ENCODE measurements at places on chromosomes 5 and 9.

GRCh38 chr5:124582561-124582840 lies 163.9 kb downstream of the ZNF608 start:
- DNase-seq, result no peak

DNA sequence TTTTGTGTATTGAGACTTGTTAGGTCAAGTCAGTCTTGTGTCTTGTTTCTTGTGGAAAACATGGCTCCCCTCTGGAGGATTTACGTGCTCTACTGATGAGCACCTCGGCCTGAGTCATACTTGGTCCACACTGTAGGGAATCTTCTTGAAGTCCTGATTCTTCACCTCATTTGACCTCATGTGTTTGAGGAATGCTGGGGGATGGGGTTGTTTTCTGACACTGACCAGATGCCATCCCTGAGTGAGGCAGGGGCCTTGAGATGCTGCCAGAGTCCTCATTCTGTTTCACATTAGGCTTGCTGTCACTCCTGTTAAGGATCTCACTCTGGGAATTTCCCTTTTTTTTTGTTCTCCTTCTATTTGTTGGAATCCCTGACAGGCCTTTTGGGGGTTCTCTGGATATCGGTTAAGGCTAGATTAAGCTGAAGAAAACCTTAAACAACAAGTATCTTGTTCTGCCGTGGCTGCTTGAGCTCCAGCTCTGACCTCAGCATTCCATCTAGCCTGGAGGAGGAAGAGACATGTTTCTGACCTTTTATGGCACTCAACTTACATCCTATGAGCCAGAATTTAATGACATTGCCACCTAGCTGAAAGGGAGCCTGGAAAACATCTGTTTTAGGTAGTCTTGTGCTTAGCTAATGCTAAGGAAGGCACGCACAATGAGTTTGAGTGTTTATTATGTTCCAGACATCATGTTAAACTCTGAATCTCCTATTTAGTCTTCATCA lies 20.6 kb downstream of the TCOF1 start:
- peak; percentile 94 for DNase-seq

DNA sequence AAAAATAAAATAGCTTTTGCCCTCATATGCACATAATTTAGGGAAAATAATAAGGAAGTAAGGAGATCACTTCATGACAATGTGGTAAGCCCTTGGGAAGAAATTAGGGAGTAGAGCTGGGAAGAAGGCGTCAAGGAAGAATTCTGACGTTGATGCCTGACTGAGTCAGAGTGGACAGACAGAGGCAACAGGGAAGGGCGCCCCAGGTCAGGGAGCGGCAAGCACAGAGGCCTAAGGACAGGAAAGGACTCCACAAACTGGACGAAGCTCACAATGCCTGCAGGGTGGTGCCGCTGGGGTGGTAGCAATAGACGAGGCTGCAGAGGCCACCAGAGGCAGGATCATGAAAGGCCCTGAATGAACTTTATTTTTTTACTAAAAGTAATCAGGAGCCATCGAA lies 7.6 kb downstream of the DRD1 start:
- no peak for DNase-seq

DNA sequence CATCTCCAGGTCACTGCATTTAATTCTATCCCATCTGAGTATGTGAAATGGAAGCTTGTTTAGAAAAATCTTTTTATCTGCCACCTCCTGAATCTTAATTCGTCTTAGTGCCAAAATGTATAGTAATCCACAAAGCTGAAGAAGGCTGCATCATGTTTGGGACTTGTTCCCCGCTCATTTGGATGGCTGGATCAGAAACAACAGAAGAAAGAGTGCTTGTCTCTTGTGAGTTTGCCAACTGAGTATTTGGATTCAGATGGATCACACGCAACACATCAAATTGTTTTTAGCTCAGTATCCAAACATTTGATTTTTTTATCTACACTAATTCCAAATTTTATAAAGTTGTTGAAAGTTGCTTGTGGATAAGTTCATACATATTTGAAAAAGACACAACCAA lies 197.2 kb upstream of the PAPPA start:
- DNase-seq, result no peak

- DNase-seq, result peak; percentile 50
Measured at GRCh38 chr9:115810166-115810565, 343.4 kb upstream of the PAPPA start.

GRCh38 chr5:1521671-1522600 lies 1.8 kb downstream of the LPCAT1 start:
- peak; percentile 84 for DNase-seq

DNA sequence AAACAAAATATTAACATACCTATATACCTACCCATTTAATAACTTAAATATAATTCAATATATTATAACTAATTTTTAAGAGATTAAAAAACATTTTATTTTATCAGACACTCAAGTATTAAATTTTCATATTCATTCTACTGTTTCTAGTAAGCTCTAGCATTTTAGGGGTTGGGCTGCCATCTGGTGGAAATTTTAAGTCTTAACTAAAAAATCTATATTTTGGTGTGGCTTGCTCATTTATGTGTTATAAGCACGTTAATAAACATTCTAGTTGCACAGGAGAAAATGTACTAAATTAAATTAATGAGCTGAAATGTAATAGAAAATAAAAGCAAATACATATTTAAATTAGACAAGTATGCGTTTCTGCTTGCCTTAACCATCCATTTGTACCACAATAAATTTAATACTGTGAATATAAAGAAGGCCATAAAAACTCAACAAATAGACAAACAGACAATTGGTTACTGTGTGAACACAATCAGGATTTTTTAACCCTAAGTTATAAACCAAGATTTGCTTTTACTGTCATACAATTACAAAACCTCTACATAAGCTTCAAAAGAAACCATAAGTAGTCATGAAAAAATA lies 1728.3 kb upstream of the CDH9 start:
- peak; percentile 45 for DNase-seq

GRCh38 chr9:4794691-4795090 lies 1.9 kb downstream of the RCL1 start:
- no peak for DNase-seq

DNA sequence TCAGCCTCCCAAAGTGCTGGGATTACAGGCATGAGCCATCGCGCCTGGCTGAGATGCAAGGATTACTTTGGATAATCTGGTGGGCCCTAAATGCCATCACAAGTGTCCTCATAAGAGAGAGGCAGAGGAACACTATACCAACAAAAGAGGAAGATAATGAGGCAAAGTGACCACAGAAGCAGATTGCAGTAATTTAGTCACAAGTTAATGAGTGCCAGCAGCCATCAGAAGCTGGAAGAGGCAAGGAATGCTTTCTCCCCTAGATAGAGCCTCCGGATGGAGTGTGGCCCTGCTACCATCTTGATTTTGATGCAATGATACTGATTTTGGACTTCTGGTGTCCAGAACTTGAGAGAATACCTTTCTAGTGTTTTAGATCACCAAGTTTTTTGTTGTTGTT lies 122.3 kb downstream of the SPATA31D1 start:
- no peak for DNase-seq

- DNase-seq, result peak; percentile 99
Measured at GRCh38 chr9:91164724-91165520, 196.8 kb downstream of the AUH start.

DNA sequence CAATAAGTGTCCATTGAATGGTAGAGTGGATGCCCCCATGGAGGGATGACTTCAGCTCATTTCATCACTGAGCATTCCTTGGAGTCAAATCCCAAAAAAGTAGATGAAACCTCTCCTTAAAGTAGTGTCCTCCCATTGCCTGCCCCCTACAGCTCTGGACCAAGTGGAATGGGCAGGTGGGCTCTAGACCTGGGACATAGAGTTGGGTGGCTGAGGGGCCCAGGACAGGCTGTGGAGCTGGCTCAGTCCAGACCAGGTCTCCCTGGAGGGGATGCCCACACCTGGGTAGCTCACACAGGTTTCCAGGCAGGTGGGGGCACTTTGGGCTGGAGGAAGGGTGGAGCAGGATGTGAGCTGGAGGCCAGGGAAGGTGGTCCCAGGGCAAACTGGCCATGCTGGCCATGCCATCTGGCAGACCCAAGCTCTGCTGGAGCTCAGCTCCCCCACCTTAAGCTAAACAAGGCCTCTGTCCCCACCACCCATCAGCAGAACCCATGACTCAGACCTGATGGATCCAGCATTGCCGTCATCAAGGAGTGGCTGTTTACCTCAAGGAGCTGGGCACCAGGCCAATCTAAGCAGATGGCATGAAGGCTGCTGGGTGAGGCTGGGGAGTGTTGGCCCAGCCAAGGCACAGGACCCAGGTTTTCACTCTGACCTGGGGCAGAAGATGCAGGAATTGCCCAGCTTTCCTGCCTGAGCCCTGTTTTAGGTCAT lies 6.2 kb upstream of the SPINK4 start:
- peak; percentile 97 for DNase-seq

- DNase-seq, result no peak
Measured at GRCh38 chr5:127702926-127703561, at the start of gene CCDC192. Gene CCDC192, plus strand, starts transcription at chr5:127703391. Its CDS starts 55 bp downstream, at chr5:127703446.

- DNase-seq, result peak; percentile 97
Measured at GRCh38 chr9:92764988-92765936, 629 bp upstream of the BICD2 start.

GRCh38 chr5:150291388-150292385 lies 2.1 kb upstream of the CAMK2A start:
- no peak for DNase-seq

- peak; percentile 37 for DNase-seq
Measured at GRCh38 chr9:99109522-99109921, 4.6 kb downstream of the TGFBR1 start.

DNA sequence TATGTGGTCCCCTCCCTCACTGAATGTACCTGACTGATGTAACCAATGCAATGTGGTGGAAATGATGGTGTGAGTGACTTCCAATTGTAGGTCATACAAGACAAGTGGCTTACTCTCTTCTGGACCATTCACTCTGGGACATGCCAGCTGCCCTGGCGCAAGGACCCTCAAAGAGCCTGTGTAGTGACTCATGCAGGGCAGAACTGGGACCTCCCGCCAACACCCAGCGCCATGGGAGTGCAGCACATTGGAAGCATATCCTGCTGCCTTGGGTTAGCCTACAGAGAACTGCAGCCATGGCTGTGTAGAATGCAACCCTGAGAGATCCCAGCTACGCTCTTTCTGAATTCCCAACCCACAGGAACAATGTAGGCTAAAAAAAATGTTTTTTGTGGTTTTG lies 90.0 kb upstream of the PANK3 start:
- DNase-seq, result no peak

- peak; percentile 2 for DNase-seq
Measured at GRCh38 chr5:11602298-11602697, 301.9 kb downstream of the CTNND2 start.

DNA sequence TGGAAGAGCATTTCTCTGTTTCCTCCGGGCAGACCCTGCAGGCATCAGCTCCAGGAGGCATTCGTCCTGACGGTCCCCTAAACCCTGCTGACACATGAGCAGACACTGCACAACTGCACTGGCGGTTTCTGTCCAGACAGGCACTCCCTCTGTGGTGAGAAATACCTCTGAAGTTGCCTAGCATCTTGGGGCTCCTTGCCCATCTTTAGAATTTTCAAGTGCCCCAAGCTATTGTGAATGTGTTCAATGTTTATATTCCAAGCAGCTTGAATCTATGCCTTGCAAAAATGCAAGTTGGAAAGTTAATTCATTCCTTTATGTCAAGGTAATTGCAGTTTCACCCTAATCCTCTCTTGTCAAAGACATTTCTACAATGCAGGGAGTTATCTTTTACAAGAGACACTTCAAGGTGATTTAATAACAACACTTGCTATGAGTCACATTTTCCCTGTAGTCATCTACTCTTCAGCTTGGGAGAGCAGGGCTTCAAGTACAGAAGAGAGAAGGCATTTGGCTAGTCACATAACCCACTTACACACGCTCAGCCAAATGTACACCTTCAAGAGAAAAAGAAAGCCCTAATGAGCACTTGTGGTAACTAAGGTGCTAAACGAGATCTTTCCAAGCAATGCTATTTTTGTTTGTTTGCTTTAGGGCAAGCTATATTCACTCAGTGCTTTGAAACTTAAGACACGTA lies 302.5 kb downstream of the MLLT3 start:
- DNase-seq, result peak; percentile 30

- DNase-seq, result peak; percentile 48
Measured at GRCh38 chr5:55920784-55921183, 69.6 kb downstream of the IL31RA start.

- DNase-seq, result no peak
Measured at GRCh38 chr5:139671096-139671841, 23.1 kb downstream of the CXXC5 start.

DNA sequence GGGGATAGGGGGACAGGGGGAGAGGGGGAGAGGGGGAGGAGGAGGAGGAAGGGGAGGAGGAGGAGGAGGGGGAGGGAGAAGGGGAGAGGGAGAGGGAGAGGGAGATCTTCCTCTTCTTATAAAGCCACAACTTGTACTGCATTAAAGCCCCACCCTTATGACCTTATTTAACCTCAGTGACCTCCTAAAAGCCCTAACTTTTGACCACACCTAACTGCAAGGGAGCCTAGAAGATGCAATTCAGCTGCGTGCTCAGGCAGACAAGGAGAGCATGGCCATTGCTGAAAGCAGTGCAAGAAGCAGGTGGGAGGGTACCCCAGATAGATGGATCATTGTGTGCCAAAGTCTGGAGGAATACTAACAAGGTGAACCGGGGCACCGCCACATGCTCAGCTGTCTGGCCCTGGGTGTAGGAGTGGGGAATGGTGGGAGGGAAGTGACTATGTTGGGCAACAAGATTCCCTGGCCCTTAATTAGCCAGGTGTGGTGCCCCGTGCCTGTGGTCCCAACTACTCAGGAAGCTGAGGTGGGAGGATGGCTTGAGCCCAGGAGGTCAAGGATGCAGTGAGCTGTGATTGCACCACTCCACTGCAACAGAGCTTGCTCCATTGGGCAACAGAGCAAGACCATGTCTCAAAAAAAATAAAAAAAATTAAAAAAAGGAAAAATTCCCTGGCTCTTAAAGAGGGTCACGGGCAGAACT lies 125.4 kb upstream of the BOD1 start:
- DNase-seq, result no peak

GRCh38 chr5:99004960-99005359 lies 76.2 kb upstream of the CHD1 start:
- no peak for DNase-seq

DNA sequence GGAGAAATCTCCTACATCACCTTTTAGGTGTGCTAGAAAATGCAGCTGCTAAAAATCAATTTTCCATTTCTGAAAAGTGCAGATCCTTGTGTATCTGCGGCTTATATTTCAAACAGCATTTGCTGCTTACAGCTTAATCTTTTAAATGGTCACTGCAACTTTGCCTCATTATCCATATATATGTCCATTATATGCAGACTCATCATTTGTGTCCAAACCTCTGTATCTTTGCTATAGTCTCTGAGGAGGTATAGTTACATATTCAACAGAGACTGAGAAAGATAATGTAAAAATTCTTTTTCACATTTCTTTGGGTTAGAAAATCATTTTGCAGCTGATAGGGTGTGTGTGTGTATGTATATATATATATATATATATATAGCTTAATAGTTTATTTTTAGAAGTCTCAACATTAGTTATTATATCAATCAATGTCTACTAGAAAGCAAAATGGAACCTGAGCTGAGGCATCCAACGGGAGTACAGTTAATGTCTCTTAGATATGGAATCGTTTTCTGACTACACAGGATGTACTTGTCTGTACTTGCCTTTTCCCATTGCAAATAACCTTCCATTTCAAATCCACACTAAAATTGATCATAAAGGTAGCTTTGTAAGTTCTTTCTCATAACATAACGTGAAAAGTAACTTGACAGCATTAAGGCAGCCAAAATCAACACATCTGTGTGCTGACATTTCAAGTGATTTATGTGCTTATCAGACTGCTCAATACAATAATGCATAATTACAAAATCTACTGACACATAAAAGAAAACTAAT lies 267.0 kb upstream of the HAPLN1 start:
- DNase-seq, result no peak
